ENCODE measurements at places on chromosomes 1 and 21.

GRCh38 chr1:36557041-36558000 lies 74.6 kb upstream of the CSF3R start:
- no peak for DNase-seq

DNA sequence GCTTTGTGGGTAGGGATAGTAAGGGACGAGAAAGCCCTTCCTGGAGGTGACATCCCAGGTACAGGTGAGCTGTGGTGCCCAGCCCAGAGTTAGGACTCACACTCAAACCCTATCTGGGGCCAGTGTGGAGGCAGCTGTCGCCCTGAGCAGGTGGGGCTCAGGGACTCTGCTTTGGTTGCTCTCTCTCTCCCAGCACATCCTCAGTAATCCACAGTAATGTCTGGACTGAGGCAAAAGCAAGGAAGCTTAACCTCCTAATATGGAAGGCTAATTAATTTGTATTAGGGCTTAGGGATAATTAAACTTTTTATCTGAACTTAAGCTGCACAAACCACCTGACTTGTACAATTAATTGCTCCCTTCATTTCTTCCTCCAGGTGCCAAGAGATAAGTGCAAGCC lies 38.2 kb downstream of the DDX20 start:
- DNase-seq, result no peak

DNA sequence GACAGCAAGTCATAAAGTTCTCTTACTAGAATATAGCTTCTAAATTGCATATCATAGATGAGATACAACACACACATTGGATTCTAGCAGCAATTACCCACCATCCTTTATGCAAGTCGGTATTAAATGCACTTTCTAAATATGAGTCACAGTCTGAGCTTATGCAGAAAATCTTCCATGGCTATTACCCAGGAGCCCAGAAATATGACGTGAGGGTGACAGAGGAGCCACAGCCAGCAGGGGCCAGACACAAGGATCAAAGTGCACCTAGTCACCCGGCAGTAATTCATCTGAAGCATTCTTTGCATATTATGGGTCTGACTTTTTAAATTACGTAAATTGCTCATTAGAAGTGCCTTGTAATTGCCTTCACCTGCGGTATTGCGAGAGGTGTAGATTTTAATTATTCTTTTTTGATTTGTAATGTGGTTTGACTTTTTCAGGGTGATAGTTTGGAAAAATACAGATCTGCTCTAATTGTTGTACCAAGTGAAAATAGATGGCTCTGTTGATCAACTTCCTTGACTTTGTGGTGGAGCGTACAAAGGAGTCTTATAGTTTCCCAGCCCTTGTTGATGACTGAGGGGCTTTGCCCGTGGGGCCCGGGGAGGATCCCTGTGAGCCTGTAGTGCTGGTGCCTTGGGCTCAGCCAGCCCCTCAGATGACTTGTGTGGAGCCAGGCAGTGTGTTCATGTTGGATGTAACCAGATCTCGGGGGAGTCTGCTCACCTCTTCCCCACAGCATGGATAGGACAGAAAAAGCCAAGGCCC lies 470.0 kb upstream of the VAMP3 start:
- no peak for DNase-seq

DNA sequence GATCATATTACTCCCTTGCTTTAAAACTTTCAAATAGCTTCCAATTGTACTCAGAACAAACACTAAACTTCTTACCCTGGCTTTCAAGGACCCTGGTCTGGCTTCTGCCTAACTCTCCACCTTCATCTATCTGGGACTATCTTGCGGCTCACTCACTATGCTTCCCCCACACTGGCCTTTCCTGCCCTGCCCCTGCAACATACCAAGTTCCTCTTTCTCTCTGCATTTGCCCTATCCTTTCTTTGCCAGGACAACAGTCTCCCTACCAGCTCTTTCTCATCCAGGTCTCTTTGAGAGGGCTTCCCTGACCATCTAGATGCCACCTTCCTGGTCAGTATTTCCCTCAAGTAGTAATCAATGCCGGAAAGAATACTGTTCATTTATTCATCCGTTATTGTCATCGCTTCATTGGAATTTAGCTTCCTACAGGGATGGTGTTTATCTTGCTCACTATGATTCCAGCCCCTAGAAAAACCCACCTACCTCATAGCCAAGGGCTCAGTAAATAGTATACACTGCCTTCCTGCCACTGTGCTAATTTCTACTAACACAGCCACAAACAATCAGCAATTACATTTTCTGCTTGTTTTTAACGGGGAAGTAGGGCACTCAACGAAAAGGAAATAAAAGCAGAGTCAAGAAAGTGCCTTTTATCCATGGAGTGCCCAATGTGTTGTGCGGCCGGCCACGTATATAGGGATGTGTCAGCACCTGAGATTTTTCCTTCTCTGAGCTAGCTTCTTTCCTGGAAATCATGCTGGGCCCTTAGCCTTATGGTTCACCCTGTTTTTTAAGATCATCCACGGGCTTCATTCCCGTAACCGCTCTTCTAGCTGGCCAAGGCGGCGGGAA lies 521 bp upstream of the CDC7 start:
- DNase-seq, result peak; percentile 88

- no peak for DNase-seq
Measured at GRCh38 chr1:230401101-230401500, 25.0 kb downstream of the PGBD5 start.

DNA sequence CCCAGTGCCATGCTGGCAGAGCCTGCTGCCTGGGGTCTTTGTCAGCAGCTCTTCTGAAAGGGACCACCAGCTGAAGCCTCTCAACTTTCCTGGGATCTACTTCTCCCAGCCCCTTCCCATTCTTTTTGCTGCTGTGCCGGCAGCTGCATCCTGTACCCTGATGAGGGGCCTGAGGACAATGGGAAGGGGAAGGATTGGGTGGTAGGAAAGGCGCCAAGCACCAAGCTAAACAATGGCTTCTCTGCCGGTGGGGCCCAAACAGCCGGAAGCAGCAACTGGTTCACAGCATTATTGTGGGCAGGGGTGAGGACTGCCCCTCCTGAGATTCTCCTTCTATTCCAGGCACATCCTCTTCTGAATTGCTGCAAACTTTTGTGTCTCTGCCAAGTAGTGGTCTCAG lies 5.0 kb upstream of the EFCAB14 start:
- no peak for DNase-seq

GRCh38 chr1:205344066-205344928 lies 12.4 kb downstream of the KLHDC8A start:
- DNase-seq, result no peak
